ENCODE measurements at places on chromosomes 7 and 10.

- DNase-seq: no peak
Measured at GRCh38 chr7:105841866-105842265, 34.5 kb downstream of the ATXN7L1 start.

- peak; percentile 54 for DNase-seq
Measured at GRCh38 chr7:98284335-98285036, 3.0 kb downstream of the BRI3 start.

DNA sequence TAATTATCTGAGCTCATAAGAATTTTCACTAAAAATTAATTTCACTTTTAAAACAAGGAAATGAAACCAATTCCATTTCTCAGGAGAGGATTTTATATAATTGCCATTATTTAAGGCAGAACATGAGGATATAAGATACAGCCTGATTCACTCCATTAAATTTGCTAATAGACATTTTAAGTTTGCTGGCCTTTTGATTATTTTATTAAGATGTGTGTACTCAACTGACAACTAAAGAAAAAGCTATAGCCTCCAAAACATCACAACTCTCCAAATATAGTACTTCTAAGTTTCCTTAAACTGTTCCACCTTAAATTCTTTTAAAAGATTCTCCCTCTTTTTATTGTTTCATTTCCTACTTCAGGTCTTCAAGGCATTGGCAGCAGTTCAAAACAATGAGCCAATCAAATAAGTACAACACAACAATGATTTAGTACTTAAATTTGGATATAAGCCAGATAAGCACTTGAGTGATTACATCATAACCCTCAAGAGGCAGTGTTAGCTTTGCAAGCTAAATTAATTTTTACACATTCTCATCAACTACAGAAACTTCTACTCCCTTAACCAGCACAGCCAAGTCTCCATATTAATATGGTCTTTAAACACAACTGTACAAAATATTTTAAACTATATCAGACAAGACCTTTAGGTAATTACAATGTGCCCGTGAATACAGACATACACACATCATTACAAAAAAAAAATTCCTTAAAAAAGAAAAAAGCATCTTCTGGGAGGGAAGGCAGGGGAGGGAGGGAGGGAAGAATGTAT is 121.8 kb downstream of the KMT2C start:
- DNase-seq: peak; percentile 89

- DNase-seq: no peak
Measured at GRCh38 chr7:144908943-144909556, 73.2 kb upstream of the TPK1 start.

DNA sequence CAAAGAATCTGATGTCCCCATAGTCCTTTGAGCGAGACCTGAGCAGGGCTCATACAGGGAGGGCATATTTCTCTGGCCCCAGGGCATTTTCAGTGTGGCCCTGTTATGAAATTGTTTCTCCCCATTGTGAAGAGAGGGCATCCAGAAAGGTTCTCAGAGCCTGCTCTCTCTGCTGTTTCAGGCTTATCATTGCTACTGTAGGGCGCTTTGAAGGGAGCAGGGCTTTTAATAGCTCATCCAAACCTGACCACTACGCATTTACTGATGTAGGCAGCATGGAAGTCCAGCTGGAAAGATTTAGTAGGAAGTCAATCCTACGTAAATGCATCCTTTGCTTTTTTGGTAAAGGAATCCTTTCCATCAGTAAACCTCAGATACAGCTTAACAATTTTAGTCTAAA is 68.1 kb downstream of the PRPF18 start:
- no peak for DNase-seq

DNA sequence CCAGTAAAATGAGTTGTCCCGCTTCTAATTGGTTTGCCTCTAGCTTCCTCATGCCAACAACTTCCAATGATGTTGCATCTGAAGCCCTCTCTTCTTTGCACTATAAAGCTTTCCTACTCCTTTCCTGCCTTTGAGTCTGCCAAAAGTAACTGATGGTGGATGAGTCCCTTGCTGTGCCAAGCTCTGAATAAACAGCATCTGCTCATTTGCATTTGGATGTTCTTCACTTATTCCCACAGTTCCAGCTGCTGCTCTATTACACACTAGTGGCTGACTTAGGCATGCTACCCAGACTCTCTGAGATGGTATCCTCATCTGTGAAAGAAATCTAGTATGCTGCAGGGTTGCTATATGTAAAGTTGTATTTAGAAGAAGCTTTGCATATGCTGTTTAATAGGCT is 24.9 kb downstream of the SFR1 start:
- no peak for DNase-seq
